ENCODE measurements at places on chromosomes 6 and 20.

DNA sequence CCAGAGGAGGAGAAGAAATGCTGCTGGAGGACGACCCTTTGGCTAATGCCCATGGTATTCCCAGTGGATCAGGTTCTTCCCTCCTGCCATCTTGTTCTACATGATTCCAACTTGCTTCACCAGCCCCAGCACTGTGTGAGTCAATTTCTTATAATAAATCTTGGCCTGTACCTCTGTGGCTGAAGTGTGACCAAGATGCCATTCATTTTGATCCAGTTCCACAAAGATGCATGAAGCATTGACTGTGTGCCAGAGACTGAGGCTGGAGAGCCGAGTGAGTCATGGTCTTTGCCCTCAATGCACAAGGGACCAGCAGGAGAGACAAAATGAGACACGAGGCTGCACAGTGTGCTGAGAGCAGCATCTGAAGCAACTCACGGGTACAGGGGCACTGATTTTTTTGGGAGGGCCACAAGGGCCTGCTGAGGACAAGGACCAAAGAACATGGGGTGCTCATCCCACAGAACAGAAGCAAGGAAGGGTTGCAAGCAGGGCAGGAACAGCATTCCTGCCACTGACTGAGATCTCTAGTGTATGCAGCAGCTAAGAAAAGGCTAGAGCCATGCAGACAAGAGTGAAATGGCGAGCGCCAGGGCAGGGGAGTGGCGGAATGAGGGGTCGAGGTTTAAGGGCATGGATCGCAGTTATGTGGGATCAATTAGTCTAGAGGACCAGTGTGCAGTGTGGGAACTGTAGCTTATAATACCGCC is 207.0 kb downstream of the THBS2 start:
- no peak for DNase-seq

DNA sequence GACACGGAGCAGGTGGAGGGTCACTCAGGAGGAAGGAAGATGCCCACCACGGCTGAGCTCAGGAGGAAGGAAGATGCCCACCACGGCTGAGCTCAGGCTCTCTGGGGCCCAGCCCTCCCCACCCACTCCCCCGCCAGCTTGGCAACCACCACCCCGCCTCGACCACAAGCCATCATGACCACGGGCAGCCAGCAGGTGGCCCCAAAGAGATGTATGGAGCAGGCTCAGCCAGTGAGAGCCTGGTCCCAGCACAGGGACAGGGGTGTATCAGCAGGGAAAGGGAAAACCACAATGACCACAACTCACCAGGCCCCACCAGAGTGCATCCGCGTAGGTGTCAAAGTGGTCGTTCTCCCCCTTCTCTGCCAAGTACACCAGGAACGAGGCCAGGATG is 30.4 kb downstream of the KCNQ2 start:
- no peak for DNase-seq

GRCh38 chr6:6581054-6581453 is 7.5 kb upstream of the LY86 start:
- no peak for DNase-seq

- DNase-seq, result no peak
Observed at GRCh38 chr6:146679386-146679785, 80.6 kb downstream of the ADGB start.

DNA sequence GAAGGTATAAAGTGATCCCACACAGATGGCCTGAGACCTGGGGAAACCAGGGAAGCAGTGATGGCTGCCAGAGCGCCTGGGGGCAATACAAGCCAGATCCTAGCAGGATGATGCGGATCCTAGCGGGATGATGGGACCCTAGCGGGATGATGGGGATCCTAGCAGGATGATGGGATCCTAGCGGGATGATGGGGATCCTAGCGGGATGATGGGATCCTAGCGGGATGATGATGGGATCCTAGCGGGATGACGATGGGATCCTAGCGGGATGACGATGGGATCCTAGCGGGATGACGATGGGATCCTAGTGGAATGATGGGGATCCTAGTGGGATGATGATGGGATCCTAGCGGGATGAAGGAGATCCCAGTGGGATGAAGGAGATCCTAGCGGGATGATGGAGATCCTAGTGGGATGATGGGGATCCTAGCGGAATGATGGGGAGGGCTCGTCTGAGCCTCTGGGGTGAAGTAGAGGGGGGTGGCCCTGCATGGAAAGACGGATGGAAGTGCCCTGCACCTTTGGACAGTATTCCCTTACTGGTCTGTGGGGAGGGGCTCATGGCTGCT is 44.2 kb upstream of the CDH22 start:
- DNase-seq, result no peak

GRCh38 chr6:16446273-16446672 is 207.9 kb downstream of the GMPR start:
- no peak for DNase-seq

DNA sequence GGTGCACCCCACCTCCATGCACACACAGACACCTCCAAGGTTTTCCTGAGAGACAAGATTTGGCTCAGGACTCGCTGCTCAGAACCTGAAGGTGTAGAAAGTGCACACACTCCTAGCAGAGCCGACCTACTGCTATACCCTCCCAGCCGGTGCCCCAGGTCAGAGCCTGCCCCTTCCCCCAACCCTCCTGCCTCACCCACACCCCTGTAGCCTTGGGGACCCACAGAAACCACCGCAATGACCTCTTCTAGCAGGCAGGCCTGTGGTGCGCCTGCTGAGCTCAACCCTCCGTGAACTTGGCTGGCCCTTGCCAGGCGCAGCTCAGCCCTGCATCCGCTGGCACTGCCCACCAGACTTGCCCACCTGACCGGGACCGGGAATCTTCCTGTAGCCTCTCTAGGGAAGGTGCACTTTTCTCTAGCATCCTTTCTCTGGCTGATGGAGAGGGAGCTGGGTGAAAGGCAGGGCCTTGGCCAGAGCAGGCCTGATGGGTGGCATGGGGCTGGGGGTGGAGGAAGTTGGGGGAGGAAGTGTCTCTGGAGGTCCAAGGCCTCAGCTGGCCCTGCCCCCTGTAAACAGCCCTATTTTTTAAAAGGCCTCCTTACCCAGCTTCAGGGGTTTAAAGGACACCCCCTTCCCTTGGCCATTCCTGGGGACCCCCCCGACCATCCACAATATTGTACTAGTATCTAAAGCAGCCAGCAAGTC is 36.9 kb upstream of the SLCO4A1 start:
- no peak for DNase-seq

DNA sequence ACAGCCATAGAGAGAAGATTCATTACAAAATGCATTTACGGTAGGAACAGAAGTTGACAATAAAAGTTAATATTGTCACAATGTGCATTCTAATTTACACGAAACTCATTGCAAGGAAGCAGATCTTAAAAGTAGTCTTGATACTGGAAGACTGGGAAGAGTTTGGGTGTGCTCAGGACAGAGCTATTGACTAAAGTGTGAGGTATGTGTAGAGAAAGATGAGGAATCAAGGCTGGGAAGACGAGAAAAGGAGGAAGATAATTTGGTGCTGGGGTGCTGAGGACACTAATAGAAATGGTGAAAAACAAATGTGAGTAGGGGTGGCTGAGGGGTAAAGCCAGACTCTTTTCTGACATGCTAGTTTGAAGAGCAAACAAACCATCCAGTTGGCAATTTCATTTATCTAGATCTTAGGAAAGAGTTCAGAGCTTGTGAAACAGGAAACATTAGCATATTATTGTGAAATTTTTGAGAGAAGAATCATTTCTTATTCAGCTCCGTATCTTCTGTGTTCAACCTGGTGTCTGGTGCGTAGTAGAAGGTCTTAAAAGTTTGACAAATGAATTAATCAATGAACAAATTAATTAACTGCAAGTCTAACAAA is 72.7 kb downstream of the ELOVL4 start:
- DNase-seq, result no peak

DNA sequence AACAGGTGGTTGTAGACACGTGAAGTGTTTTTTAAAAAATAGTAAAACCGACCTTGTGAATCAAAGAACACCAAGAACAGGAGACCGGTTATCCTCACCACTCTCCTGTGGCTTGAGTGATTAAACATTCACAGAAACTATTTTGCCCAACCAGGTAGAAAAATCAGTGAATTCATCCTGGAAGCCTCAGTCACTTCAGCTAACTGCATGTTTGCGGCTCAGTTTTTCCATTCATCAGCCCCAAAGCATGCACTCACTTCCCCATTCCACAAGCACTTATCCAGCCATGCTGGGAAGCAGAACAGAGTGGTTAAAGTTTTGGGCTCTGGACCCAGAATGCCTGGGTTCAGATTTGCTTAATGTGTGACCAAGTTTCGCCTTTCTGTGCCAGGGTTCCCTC is 2.4 kb downstream of the LRRN4 start:
- DNase-seq, result no peak
